ENCODE measurements at places on chromosomes 6 and 20. TPM values are rescaled to one million over a fixed set of nuclear protein-coding genes. Genes with fewer than 3 reads are reported as not detected.

DNA sequence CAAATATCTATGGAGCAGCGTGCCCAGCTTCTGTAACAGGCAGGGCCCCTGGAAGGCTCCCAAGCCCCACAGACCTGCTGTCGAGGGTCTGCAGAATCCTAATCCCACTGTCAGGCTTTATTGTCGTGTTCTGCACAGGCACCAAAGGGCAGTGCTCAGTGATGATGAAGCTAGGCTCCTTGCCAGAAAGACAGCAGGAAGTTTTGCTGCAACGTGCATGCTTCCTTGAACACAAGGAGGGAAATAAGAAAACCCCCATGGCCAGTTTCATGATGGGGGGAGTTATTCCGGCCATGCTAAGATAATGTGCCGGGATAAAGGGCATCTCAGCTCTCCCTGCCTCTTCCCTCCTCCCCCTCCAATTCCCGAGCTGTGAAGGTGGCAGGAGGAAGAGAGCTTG lies 109.4 kb upstream of the KCNG1 start:
- no peak for ATAC-seq

- ATAC-seq = no peak
These were observed 26.1 kb upstream of the GABRR1 start for GRCh38 chr6:89243331-89243629.

- ATAC-seq = no peak
These were observed 17.2 kb upstream of the WFDC10A start for GRCh38 chr20:45612314-45612713.

DNA sequence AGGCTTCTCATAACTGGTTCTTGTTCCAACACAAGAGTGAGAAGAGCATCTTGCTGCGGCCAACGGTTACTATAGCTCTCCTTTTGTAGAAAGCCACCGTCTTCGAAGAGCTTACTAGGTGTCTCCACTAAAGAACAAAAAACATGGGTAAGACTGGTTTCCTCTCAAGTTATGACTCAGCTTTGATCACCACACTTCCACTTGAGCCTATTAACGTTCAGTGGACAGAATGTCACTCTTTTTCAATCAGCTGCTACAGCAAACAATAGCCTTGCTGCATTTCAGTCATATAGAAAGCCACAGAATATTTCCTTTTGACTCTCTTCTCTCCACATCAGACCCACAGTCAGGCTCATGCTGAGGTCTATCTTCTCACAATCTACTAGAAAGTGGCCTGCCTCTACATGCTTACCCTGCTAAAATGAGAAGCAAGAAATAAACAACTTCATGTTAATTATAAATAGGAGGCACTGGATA lies 243.5 kb upstream of the PREP start:
- ATAC-seq = no peak

DNA sequence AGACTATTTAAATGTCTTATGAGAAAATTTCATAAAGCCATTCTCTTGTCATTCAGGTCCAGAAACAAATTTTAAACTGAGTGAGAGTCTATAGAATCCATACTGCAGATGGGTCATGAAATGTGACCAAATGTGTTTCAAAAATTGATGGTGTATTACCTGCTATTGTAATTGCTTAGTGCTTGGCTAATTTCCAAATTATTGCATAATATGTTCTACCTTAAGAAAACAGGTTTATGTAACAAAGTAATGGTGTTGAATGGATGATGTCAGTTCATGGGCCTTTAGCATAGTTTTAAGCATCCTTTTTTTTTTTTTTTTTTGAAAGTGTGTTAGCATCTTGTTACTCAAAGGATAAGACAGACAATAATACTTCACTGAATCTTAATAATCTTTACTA lies 5.0 kb downstream of the MARCKS start:
- ATAC-seq = no peak

GRCh38 chr6:140344142-140344913 lies 969.9 kb upstream of the CITED2 start:
- no peak for ATAC-seq

GRCh38 chr6:168293636-168294530 lies 25.7 kb downstream of the DACT2 start:
- no peak for ATAC-seq

TGM3 gene
- total RNA-seq = 5.8 TPM

GRCh38 chr20:2694008-2694471 lies 1.5 kb downstream of the EBF4 start:
- ATAC-seq = no peak

- peak; percentile 95 for ATAC-seq
These were observed 18.1 kb downstream of the ACSS1 start for GRCh38 chr20:25039697-25040437.

DNA sequence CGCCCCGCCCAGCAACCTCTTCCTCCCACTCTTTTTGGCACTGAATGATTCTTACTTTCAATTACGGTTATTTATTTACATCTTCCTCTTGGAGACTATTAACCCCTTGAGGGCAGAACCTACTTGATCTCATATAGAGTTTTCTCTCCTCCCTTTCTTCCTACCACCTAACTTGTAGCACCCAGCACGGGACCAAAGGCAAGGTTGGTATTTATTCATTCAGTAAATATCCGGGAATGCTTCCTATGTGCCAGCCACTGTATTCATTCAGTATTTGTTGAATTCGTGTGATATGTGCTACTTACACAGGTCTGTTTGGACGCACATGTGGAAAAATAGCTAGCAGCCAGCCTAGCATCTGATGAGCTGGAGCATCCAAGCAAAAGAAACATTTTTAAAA lies 1.3 kb upstream of the CNKSR3 start:
- no peak for ATAC-seq

All from gastroesophageal sphincter (tissue), 4 donors.